C1 segment of cervical spinal cord (tissue), 14 donors: ENCODE measurements at places on chromosomes 4 and X.

DNA sequence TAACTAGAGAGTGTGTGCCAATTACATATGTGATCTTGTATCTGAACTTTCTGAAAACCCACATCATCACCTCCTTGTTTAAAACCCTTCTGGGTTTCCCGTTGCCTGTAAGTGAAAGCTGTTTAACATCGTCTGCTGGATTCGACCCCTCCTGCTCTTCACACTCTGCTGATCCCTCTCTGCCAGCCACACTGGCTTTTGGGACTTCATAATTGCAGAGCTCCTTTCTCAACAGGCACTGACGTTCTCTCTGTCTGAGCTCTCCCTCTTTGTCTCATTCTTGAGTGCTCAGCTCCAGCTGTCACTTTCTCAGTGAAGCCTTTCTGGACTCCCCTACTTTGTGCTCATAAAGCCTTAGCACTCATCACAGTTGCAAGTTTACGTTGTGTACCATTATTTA is 153.9 kb downstream of the CEP135 start:
- no peak for DNase-seq

GRCh38 chr4:160117686-160118085 is 1014.8 kb downstream of the RAPGEF2 start:
- DNase-seq: no peak

DNA sequence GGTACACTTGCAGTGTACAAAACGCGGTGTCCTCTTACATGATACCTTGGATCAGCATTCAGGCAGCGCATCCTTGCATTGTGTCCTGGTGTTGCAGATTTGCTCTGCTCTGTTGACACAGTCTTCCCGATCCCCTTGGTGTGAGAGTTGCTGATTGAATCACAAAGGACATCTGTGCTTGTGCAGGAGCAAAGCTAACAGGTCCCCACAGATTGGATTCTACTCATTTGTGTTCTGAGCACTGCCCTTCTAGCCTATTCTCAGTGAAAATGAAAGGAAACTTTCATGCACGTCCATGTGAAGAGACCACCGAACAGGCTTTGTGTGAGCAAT is 171.4 kb downstream of the FRMPD4 start:
- DNase-seq: no peak

- DNase-seq: no peak
Measured at GRCh38 chr4:40521957-40522356, 107.7 kb downstream of the RBM47 start.

GRCh38 chrX:793216-793770 is 162.7 kb downstream of the SHOX start:
- no peak for DNase-seq

DNA sequence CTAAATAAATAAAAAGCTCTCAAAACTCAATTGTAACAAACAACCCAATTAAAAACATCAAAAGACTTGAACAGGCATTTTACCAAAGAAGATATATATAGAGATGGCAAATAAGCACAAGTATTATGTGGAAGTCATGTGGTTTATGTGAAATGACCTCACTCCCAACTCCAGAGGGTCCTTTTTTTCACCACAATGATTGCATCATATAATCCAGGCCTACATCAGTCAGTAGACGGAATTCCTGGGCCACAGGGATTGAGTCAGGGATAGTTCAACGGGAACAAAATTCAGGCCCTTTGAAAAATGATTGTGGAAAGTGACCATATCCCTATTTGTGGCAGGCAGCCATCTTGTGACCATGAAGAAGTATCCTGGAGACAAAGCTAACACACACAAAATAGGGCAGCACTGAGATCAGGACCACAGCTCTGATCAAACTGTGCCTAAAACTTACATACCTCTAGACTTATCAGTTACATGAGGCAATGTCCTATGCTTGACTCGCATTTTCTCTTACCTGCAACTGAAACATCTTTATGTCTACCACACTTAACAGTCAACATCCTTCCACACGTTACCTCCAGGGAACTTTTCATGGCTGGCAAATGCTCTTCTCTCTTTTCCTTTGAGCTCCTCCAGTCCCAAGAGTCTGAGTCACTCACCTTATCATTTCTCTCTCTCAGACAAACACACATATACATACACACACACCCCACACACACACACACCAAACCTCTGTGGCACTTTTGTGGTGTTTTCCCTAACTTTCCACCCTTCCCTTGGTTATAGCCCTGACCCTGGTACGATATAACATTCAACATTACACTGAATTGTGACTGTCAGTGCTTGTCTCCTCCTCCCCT is 113.5 kb downstream of the PHF8 start:
- no peak for DNase-seq

- no peak for DNase-seq
Measured at GRCh38 chrX:68462653-68463052, 29.4 kb upstream of the OPHN1 start.

DNA sequence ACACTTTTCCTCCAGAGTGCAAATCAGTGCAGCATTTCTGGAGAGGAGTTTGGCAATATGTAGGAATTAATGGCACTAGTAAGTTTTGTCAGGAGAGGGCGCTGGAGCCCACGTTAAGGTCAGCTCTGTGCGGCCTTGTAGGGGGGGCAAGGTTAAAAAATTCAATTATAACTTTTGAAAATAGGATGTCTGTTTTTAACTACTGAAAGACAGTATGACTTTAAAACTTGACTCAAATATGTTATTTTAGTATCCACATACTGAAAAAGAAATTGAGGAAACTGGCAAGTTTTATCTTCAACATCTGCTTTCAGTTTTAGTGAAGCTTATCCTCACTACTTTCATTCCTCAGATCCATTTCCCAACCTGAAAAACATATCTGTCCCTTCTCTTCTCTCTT is 30.9 kb upstream of the HSD17B13 start:
- no peak for DNase-seq

GRCh38 chrX:48573690-48574269 is 504 bp upstream of the RBM3 start:
- no peak for DNase-seq

GRCh38 chr4:185534866-185535611 is at the start of gene PDLIM3:
Gene PDLIM3 (minus strand): TSS chr4:185535507. CDS start chr4:185535434, 73 bp downstream.
- DNase-seq: peak; percentile 81

DNA sequence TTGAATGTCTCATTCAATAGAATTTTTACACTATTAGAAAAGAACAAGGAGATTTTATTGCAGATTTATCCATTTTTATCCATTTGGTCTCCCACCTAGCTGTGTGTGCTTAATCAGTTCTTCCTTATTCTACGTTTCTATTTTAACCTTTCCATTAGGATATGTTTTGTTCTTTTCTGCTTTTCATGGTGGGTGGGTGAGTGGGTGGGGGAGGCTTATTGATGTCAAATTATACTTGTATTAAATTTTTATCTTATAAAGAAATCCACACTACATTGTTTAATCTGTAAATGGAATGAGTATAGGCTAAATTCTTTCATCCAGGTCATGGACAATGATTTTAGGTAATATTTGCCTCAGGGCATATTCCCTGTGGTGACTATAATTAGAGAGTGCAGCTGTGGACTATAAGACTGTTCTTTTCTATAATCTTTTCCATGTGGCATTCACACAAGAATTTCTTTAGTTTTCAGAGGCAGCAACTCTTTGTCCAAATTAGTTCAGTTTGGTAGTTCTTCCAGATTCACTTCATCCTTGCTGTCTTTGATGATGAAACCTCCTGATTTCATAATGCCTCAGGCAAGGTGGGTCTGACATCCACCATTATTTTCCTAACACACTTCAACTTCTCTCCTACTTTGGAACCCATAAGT is 2451.8 kb downstream of the PCDH7 start:
- no peak for DNase-seq
